Breast epithelium (tissue), 4 donors: ENCODE measurements at places on chromosomes 3 and 15. TPM values are rescaled to one million over a fixed set of nuclear protein-coding genes. Genes with fewer than 3 reads are reported as not detected.

Gene STAC
- 5.6 TPM for total RNA-seq

Gene ROPN1
- total RNA-seq: 6.1 TPM

DNA sequence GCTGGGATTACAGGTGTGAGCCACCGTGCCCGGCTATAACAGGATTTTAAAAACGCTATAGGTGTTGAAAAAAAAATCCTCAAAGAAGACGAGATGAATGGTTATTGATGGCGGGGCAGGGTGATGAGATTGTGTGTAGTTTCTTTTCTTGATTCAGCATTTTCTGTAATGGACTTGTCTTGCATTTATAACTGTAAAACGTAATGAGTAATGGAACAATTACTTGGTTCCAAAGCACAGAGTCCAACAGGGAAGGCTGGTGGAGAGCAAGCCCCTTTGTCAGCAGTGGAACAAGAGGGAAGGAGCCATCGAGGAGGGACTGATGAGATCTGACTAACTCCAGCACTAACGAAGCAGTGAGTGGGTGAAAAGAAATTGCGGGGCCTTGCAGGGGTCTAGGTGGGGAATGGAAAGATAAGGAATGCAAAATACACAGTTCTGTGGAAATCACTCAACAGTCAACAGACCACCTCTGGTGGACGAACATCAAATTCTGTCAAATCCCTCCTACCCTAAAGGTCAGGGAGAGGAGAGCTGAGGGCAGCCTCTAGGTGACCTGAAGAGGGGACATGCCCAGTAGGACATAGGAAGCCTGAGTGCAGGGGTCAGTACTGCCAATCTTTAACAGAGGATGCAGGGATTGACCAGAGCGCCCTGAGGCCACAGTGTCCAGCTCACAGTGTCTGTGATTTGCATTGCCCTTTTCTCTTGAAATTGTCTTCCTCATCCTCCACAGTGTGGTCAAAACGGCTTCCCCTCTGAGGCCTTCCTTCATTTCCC lies 23.1 kb upstream of the CDCP1 start:
- DNase-seq: no peak

GRCh38 chr3:128260275-128260674 lies 107.0 kb downstream of the EEFSEC start:
- no peak for DNase-seq

DNA sequence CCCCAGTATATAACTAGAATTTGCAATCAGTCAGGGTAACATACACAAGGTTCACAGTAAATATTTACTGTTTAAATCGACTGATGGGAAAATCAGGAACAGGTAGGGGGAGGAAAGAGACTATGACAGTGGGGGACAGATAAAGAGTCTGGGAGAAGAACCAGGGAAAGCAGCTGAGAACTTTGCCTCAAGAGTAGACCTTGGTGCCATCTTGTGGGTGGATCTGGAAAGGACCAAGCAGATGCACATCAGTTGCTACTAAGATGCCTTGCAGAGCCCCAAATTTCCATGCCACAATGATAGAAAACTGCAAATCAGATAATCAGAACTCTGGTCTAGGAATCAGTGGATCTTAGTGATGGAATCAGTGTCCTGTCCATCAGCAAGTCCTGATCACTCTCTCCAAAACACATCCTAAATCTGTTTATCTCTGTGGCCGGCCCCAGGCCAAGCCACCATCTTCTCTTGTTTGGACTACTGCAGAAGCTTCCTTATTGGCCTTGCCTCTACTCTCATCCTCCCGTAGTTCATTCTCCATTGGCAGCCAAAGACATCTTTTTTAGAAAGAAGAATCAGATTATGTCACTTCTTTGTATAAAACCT lies 62.7 kb downstream of the PDE8A start:
- no peak for DNase-seq

GRCh38 chr3:112327371-112327951 lies 5.5 kb upstream of the CD200 start:
- DNase-seq: no peak

DNA sequence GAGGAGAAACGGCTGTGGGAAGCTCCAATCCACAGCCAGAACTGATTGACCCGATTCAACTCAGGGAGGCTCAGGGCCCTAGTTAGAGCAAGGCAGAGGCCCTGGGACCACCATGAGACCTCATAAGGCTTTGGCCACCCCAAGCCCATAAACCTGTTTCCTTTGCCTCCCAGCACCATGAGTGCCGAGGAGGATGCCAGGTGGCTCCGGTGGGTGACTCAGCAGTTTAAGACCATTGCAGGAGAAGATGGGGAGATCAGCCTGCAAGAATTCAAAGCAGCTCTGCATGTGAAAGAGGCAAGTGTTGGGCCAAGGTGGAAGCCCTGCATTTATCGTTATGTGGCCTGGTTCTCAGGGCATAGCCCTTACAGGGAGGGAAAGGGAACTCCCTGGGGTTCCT lies 11.9 kb downstream of the NOX5 start:
- DNase-seq: no peak
